CD4-positive, CD25-positive, alpha-beta regulatory T cell (primary cell): ENCODE measurements at places on chromosomes 13 and 19.

DNA sequence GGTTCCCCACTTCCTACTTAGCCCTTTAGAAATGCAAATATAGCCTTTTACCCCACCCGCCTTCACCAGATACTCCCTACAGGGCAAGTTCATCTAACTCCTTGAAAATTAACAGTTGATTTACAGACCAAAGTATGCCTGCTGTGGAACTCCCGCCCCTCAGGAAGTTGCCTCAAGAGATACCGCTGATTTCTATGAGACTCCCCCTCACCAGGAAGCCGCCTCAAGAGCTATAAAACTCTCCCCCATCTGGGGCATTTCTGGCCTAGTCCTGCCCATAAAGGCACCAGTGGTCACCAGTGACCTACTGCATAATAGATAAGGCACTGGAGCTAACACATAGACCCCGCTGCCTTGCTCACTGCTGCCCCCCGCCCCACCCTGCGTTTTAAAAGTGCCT, 201.7 kb upstream of the UBL3 start:
- DNase-seq = peak; percentile 10

DNA sequence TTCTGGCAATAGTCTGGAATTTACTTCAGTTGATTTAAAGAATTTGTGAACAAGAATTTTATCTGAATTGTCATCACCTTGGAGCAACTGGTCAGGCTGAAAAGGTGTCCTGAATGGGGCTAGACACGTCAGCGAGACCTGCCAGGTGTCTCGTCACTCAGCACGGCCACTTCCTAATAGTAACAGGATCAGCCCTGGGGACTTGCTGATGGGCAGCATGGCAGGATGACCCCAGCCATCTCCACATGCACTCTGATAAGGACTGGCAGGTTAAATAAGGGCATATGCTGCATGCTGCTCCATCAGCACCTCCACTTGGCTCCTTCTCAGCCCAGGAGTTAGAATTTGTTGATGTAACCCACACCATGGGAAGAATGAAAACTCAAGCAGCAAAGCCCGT, 224.2 kb downstream of the FOXO1 start:
- DNase-seq = no peak

- no peak for DNase-seq
These were observed 2.2 kb downstream of the PAN3 start for GRCh38 chr13:28140433-28141125.

DNA sequence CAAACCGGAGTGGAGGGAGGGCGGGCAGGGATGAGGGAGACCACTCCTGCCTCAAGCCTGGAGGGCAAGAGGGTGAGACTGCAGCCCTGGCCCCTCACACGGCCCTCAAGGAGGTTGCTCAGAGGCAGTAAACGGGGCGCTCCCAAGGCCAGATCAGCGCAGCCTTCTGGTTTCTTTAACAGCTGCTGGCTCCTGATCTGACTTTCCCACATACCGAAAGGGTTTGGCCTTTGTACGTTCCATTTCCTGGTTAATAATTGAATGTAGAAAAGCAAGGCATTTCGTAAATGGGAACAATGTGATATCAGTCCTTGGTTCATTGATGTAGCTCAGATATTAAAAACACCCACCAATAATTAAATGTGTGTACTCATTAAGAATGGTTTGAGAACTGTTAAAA, 71.5 kb downstream of the GGACT start:
- DNase-seq = no peak

DNA sequence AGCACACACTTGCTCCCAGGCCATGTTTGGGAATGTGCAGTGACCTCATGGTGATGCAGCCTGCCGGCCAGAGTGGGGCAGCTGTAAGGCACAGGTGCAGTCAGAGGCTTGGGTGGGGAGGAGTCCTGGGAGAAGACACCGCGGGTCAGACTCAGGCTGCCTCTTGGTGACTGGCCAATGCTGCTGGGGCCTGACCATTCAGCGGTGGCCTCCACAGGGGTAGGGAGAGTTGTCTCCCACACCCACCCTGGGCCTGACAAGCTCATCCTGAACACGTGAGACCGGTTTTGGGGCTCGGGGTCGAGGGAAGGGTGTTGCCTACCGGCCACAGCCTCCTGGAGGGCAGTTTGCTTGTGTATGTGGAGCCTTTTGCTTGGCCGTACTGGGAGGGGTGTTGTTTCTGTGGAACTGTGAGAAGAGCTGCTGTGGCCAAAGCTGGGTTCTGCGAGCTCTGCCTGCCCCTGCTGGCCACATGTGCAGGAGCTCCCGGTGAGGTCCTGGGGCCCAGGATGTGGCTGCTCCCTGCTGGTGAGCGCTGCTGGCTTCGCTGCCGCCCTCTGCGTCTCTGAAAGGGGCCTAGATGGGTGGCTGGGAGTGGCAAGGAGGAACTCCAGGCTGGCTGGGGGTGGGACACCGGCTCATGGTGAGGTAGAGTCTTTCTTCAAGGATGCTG, 22.1 kb downstream of the UPF1 start:
- DNase-seq = no peak

DNA sequence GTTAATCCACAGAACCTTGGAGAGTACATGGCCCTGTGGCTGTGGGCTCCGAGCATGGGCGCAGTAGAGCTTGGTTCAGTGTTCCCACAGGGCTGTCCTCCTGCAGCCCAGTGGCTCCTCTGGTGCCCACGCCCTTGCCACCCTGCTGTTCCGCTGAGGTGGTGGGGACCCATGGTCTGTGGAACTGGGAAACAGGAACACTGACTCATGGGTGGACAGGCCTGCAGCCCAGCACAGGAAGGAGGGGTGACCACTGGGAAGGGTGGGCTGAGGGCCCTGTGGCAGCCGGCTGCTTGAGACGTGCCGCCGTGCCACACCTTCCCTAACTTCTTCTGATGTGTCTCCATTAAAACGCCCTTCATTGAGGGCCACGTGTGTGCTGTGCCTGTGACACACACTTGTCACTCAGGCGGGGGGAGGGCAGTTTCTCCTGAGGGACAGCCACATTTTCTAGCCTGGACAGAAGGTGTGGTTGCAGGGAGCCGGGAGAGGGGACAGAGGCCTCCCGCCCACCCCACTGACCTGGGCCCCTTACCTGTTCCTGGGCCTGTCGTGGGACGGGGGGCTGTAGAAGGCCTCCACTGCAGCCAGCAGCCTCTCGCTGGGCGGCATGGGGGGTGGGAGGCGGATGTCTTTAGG, 21.1 kb downstream of the CHERP start:
- DNase-seq = no peak
